ENCODE measurements at places on chromosomes 7 and 10.

DNA sequence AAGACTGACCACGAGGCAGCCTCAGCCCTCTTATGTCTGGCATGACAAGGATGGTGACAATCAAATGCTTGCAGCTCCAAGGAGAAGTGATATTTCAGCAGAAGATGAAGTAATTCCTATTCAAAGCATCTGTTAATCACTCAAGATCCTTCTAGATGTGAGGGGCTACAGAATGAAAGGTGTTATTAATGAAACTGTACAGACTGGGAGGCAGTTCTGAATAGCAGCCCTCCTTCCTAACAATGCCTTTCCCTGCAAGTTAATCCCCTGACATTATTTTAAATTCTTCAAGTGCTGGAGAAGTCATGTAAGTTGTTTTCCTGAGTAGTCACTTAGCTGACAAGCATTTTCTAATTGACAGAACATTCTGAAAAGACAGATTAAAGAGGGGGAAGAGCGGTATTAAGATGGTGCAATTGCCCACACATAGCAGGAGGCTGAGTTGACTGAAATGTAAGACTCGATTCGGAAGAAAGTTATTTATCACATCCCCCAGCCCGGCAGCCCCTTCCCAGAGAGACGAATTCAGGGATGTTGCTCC lies 300.8 kb downstream of the GRID1 start:
- no peak for DNase-seq

GRCh38 chr10:103168438-103168837 lies 24.6 kb downstream of the NT5C2 start:
- DNase-seq: no peak

- no peak for DNase-seq
These were observed 339.1 kb downstream of the ATRNL1 start for GRCh38 chr10:115432188-115432819.

DNA sequence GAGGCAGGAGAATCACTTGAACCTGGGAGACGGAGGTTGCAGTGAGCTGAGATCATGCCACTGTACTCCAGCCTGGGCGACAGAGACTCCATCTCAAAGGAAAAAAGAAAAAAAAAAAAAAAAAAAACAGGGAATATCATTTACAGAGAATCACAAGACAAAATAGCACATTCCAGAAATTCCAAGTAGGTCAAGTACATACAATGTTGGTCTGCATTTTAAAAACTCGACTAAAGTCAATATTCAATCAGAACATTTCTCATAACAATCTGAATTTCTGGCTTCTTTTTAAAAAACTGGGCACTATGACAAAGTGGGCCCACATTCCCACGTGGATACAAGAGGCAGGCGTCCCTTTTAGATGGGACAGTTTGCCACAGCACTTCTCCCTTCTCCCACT lies 12.8 kb downstream of the ZC3HAV1L start:
- DNase-seq: no peak

- no peak for DNase-seq
These were observed 141.1 kb upstream of the ASAH2 start for GRCh38 chr10:50392426-50392825.

Data from NCI-H187 treated with DMSO at 0.1 percent for 48 hours (cell line).